ENCODE measurements at places on chromosomes 16 and 17. TPM values are rescaled to one million over a fixed set of nuclear protein-coding genes. Genes with fewer than 3 reads are reported as not detected.

GRCh38 chr16:89064606-89065457 is 28.8 kb upstream of the ACSF3 start:
- H3K4me3 ChIP-seq: no peak overlapping the region
- H3K27me3 ChIP-seq: no peaks in the 10 kb centered on the region
- DNase-seq: no peak
- H3K36me3 ChIP-seq: no peaks in the 10 kb centered on the region
- no peaks in the 10 kb centered on the region for H3K4me1 ChIP-seq

The KRTAP9-2 gene
- total RNA-seq: not detected

DNA sequence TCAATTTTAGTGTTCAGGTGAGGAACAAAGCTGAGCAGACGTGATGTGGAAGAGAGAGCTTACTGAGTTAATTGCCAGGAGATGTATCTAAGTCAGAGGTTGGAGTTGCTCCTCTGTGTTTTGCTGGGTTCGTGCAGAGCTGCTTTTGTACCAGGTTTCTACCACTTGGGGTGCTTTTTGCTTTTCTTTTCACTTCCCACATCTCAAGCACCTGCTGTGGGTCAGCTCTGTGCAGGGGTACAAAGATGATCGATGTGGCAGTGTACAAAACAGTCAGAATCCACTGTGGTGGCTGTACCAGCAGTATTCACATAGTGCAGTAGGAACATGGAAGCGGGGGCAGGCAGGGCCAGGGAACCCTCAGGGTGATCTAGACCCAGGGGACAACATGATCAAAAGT is 14.8 kb downstream of the UNK start:
- no peak for DNase-seq
- no peak overlapping the region for H3K27ac ChIP-seq
- H3K4me1 ChIP-seq: no peaks in the 10 kb centered on the region
- peaks cover 17% of the 10 kb centered on the region for H3K36me3 ChIP-seq
- no peak overlapping the region for H3K4me3 ChIP-seq
- H3K27me3 ChIP-seq: no peaks in the 10 kb centered on the region

DNA sequence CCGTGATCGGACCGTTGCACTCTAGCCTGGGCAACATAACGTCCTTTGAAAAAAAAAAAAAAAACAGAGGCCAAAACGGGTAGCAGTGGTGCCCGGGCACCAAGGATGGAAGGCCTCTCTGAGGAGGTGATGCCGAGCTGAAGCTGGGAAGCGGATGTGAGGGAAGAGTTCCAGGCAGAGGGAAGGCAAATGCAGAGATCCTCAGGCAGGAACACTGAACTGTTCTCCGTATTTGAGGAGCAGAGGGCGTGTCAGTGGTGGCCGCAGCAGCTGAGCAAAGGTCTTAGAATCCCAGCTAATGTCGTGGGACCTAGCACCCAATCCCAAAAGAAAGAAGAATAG is 656 bp upstream of the KCTD13 start:
- DNase-seq: no peak
- H3K27ac ChIP-seq: peak overlapping the region; percentile 86
- H3K36me3 ChIP-seq: no peaks in the 10 kb centered on the region
- no peaks in the 10 kb centered on the region for H3K27me3 ChIP-seq
- no peaks in the 10 kb centered on the region for H3K4me1 ChIP-seq
- H3K4me3 ChIP-seq: peak overlapping the region; percentile 77

DNA sequence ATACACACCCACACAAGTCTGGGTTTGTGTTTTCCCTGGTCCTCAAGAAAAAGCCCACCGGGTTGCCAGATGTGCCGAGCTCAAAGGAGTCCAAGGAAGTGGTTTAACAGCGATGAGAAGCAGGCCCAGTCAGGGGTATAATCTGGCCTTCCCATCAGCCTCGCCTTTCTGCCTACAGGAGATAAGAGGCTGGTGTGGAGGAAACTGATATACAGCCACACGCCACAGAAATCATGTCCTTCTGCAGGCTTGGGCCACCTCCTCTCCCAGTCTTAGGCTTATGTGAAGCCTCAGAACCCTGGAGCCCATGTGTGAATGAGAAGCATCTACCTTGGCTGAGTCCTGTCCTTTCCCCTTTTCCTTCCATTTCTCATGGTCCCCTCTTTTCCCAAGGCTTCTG is 43.6 kb upstream of the MMP2 start:
- H3K36me3 ChIP-seq: no peaks in the 10 kb centered on the region
- H3K27ac ChIP-seq: no peak overlapping the region
- no peak for DNase-seq
- no peak overlapping the region for H3K4me3 ChIP-seq

The CFAP52 gene
- not detected for total RNA-seq

The SRL gene
- total RNA-seq: 0.62 TPM

DNA sequence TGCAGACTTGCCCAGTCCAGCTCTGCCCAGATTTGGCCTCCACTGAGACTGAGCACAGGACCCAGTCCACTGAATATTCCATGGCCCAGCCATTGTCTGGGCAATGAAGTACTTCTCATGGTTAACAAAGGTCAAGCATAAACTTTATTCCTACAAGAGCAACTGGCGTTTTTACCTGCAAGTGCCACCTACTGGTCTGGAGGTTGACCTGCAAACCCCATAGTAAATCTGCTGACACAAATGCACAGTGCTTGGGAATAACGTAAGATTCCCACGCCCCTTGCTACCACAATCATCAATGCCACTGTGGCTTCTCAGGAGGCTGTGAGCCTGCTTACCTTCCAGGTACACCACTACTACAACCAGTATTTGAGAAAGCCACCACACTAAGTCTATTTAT is 170.2 kb downstream of the CEP112 start:
- no peak overlapping the region for H3K4me3 ChIP-seq
- no peak overlapping the region for H3K27ac ChIP-seq
- no peaks in the 10 kb centered on the region for H3K4me1 ChIP-seq
- DNase-seq: no peak
- no peaks in the 10 kb centered on the region for H3K36me3 ChIP-seq
